Astrocyte (in vitro differentiated cells and primary cell): ENCODE measurements at places on chromosomes 16 and 17. TPM values are rescaled to one million over a fixed set of nuclear protein-coding genes. Genes with fewer than 3 reads are reported as not detected.

OR1A1 gene
- total RNA-seq, result not detected in 2 replicates

TPSD1 gene
- not detected in 2 replicates for total RNA-seq

RBFOX1 gene
- total RNA-seq, result 0.43 and 0.84 TPM in 2 replicates

CCL23 gene
- not detected in 2 replicates for total RNA-seq

PRSS33 gene
- total RNA-seq, result not detected in 2 replicates

MED31 gene
- 21.0 and 22.8 TPM in 2 replicates for total RNA-seq

SULT1A4 gene
- total RNA-seq, result 1.2 and 1.9 TPM in 2 replicates

OR1F1 gene
- total RNA-seq, result 0.32 TPM in 1 of 2 replicates, not detected in the other

ADORA2B gene
- 4.0 and 5.5 TPM in 2 replicates for total RNA-seq

C16orf95 gene
- 3.3 and 3.6 TPM in 2 replicates for total RNA-seq

NPIPB9 gene
- 0.86 and 2.3 TPM in 2 replicates for total RNA-seq

TMIGD1 gene
- not detected in 2 replicates for total RNA-seq

SLC38A8 gene
- total RNA-seq, result not detected in 2 replicates

PDILT gene
- not detected in 2 replicates for total RNA-seq

COIL gene
- 18.8 and 20.6 TPM in 2 replicates for total RNA-seq

RUSF1 gene
- 33.9 and 40.5 TPM in 2 replicates for total RNA-seq

FGF11 gene
- total RNA-seq, result 22.4 and 30.7 TPM in 2 replicates

KRTAP2-2 gene
- total RNA-seq, result not detected in 2 replicates

SDR42E2 gene
- total RNA-seq, result not detected in 2 replicates

SMIM36 gene
- total RNA-seq, result not detected in 2 replicates

GID4 gene
- 9.2 and 9.9 TPM in 2 replicates for total RNA-seq

CTRB2 gene
- 0.43 TPM in 1 of 2 replicates, not detected in the other for total RNA-seq

WFIKKN2 gene
- 0.07 TPM in 1 of 2 replicates, not detected in the other for total RNA-seq

PLA2G10 gene
- not detected in 2 replicates for total RNA-seq

NT5C3B gene
- total RNA-seq, result 47.4 and 56.1 TPM in 2 replicates

TMEM238L gene
- not detected in 2 replicates for total RNA-seq

TBX4 gene
- total RNA-seq, result 0.14 TPM in 1 of 2 replicates, not detected in the other

SLC7A5 gene
- total RNA-seq, result 815 and 816 TPM in 2 replicates

SLFN14 gene
- total RNA-seq, result not detected in 2 replicates

C16orf86 gene
- total RNA-seq, result 0.32 and 1.6 TPM in 2 replicates

ATP2C2 gene
- 0.29 and 0.41 TPM in 2 replicates for total RNA-seq

RRN3 gene
- 41.5 and 46.6 TPM in 2 replicates for total RNA-seq
